ENCODE measurements at places on chromosomes 12 and 14. TPM values are rescaled to one million over a fixed set of nuclear protein-coding genes. Genes with fewer than 3 reads are reported as not detected.

DNA sequence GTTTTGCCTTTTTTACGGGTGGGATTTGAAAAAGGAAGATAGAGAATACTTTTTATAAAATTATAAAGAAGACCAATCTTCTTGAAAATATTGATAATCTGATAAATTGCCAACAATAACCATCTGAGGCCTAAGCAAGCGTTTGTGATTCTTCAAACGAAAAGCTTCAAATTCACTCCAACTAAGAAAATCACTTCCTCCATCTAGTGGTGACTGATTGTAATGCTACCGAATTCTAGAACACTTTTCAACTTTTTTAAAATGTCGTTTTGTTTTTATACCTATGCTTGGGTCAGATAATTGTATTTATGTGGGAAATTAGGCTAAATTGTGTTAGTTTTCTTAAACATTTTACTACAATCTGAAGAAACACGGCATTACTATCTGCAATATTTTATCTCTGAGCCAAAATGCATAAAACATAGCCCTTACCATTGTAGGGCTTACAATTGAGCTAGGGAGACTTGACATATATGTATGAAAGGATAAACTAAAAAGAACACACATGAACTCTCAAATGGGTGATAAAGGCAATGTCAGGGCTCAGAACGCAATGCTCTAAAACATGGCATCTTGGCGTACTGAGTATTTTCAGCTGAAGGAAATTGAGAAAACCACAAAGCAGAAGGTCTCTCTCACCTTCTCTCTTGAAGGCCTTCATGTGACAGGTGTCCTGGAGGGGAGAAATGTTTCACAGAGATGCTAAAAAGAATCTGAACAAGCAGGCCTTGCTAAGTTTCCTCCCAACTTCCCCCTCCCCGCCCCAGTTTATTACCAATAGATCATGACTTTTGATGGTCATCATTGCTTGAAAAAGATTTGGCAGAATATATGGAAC is 36.8 kb upstream of the G2E3 start:
- H3K4me3 ChIP-seq, result no peak overlapping the region
- H3K27me3 ChIP-seq, result no peaks in the 10 kb centered on the region
- no peak overlapping the region for H3K27ac ChIP-seq
- H3K4me1 ChIP-seq, result no peaks in the 10 kb centered on the region
- H3K36me3 ChIP-seq, result no peaks in the 10 kb centered on the region
- no peak for DNase-seq

GRCh38 chr12:105224399-105224798 is 11.6 kb downstream of the APPL2 start:
- peaks cover 46% of the 10 kb centered on the region for H3K4me1 ChIP-seq
- H3K27ac ChIP-seq, result no peak overlapping the region
- no peaks in the 10 kb centered on the region for H3K27me3 ChIP-seq
- H3K36me3 ChIP-seq, result peaks cover 44% of the 10 kb centered on the region
- DNase-seq, result no peak

CD27 gene
- 2.3 TPM for total RNA-seq

ARHGEF40 gene
- total RNA-seq, result 28.5 TPM

CLMN gene
- 26.8 TPM for total RNA-seq
